ENCODE measurements at places on chromosomes 12 and 14.
A peak's percentile ranks its signal among the peaks of the same experiment; 100 is the strongest.

- no peak for DNase-seq
Observed at GRCh38 chr12:47207340-47207717, 127.6 kb upstream of the AMIGO2 start.

- DNase-seq, result no peak
Observed at GRCh38 chr14:61406675-61407074, 85.3 kb downstream of the PRKCH start.

DNA sequence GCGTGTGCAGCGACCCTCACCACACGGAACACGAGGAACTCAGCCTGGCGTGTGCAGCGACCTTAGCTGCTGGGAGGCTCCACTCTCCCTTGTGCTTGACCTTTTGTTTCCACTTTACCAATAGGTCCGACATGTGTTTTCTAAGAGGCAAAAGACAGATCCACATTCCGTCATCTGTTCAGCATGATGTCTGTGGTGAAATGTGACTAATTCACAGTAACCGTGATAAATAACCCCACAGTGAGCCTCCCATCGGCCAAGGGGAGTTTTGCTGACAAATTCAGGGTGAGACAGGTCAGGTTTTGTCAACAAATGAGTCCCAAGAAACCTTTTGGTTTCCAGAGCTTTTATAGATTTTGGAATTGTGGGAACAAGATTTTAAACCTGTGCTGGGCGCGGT lies 55.9 kb downstream of the MOK start:
- DNase-seq, result no peak

DNA sequence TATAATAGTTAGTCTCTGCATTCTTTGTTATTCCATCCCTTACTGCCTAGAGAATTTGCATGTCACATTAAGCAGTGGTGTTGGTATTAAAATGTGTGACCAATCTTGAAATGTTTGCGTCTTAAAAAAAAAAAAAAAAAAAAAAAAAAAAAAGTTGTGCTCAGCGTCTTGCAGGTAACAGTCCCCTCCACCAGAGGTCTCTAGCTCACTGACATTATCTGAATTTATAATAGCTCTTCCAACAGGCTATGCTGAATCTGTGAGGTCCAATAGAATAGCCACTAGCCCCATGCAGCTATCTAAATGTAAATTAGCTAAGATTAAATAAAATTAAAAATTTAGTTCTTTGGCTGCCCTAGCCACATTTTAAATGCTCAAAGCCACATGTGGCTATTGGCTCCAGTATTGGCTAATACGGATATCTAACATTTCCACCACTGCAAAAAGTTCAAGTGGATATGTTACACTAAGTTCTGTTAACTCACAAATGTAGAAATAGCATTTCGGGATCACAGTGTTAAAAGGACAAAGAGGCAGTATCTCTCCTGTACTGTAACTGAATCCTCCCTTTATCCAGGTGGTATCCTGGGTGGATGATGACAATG lies 28.7 kb downstream of the NKX2-8 start:
- DNase-seq, result peak; percentile 7

- DNase-seq, result no peak
Observed at GRCh38 chr14:22842211-22843122, 6.1 kb downstream of the MMP14 start.

DNA sequence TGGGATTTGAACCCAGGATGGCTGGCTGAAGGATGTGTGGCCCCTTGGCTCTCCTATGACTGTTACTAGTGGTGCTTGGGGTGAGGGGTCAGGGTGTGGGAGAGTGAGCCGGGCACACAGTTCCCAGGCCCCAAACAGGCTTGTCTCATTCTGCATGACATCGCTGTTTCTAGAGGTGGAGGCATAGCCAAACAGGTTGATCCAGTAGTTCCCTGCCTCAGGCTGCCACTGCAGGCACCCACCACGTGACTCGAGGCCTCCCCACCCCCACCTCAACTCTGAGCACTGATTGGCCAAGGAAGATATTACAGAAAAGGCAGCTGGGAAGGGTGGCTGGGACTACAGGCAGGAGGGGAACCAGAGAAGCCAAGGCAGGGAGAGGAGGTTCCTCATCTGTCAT lies 102.6 kb downstream of the NCOR2 start:
- no peak for DNase-seq
